ENCODE measurements at places on chromosomes 5 and 9. TPM values are rescaled to one million over a fixed set of nuclear protein-coding genes. Genes with fewer than 3 reads are reported as not detected.

DNA sequence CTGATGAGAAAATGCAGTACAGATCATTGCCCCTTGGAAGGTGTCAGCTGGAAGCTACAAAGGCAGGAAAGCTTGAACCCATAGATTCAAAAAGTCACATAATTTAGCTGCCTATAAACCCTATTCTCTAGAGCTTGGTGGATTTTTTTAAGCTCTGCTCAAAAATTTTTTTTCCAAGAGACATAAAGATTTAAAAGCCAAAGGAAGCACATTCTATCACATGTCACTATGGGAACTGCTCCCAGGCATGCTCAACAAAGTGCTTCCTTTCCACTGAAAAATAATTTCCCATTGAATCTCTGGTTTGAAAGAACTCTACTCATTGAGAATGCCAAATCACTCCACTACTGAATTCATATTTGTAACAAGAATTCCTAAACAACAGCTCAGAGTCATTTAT lies 419.8 kb downstream of the CETN3 start:
- DNase-seq: no peak

DNA sequence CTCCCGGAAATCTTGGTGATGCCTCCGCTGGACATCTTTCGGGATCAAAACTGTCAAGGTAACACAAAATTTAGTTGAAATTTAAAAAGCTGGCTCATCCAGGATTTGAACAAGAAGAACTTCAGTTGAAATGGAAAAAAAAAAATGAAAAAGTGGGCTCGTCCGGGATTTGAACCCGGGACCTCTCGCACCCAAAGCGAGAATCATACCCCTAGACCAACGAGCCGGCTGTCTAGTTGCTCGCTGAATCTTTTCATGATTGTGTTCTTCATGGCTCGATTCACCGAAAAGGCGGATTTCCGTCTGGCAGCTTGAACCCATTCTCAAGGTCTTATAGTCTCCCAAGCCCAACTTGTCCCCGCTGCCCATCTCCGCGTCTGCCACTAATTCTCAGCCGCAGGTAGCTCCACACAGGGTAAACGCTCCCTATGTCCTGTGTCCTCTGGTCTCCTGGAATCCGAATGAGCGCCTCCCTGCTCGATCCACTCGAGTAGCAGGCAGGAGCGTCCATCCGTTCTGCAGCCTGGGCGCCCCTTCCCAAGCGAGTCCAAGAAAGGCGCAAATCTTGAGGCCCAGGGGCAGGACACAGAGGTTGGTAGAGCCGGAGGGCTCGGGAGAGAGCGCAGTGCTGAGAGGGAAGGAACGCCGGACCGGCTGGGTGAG lies 16.2 kb downstream of the TRIM7 start:
- peak; percentile 76 for DNase-seq

SET gene
- total RNA-seq: 608 TPM

DNA sequence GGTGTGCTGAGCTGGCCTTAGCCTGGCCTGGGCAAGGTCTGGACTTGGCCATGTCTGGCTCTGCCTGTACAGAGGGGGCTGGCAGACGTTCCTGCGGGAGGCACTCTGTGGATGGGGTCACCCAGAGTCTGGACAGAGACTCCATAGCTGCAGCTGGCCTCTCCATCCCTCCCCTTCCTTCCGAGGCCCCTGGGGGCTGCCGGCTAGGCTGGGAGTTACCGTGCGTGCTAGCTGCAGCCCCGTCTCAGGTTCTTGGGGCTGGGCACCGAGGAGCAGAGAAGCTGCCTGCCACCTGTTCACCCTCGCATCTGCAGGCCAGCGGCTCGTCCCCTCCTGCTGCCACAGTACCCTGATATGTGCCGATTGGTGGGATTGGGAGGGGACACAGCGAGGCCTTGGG lies 63.4 kb downstream of the RXRA start:
- no peak for DNase-seq

DNA sequence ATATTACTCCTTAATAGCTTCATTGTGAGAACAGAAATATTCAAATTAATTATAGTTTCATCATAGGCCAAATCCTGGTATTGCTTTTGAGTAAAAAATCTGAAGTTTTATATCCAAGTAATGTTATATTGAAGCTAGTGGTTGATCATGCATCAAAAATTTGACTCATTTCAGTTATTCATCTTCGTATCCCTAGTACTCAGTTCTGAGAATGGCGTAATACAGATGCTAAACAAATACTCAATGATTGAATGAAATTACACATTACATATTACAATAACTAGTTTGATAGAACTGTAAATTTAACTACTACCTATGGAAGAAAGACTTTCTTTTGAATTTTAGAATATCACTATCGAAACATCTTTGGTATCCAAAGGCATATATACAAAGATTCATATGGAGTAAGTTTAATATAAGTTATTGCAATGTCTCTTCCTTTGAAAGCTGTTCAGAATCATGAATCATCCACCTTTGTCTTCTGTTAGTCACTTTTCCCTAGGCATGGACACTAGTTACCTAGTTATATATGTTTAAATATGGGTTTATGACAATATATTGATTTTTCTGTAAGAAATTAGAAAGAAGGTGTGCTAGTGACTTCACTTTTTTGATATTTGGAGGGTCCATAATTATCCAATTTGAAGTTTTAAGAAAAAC lies 5.0 kb upstream of the ZNF462 start:
- DNase-seq: no peak

SAXO1 gene
- total RNA-seq: 0.10 TPM

GRCh38 chr5:146560205-146560812 lies 44.3 kb upstream of the GPR151 start:
- peak; percentile 76 for DNase-seq

GRCh38 chr9:72995131-72996024 lies 42.5 kb upstream of the ALDH1A1 start:
- peak; percentile 32 for DNase-seq

NPR3 gene
- 0.52 TPM for total RNA-seq

DNA sequence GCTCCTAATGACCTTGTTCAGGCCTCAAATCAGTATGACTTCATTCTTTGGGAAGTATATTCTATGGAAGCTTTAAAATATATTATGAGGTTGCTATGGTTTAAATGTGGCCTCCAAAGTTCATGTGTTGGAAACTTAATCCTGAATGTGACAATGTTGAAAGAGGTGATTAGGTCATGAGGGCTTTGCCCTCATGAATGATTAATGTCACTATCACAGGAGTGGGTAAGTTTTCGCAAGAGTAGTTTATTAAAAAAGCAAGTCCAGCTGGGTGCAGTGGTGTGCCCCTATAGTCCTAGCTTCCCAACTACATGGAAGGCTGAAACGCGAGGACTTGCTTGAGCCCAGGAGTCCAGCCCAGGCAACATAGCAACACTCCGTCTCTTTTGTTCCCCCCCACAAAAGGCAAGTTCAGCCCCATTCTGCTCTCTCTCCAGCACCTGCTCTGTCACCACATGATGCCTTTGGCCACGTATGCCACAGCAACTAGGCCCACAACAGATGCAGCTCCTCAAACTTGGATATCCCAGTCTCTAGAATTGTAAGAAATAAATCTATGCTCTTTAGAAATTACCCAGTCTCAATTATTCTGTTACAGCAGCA lies 105.3 kb downstream of the SIL1 start:
- DNase-seq: no peak

GRCh38 chr5:93741136-93741811 lies at the start of gene POU5F2:
Gene POU5F2, minus strand, starts transcription at chr5:93741600. Its CDS starts 37 bp downstream, at chr5:93741563.
- no peak for DNase-seq

GRCh38 chr5:69136293-69136692 lies 30.7 kb upstream of the CCNB1 start:
- DNase-seq: no peak

IPO11 gene
- total RNA-seq: 24.5 TPM

SLC6A19 gene
- total RNA-seq: not detected

DNA sequence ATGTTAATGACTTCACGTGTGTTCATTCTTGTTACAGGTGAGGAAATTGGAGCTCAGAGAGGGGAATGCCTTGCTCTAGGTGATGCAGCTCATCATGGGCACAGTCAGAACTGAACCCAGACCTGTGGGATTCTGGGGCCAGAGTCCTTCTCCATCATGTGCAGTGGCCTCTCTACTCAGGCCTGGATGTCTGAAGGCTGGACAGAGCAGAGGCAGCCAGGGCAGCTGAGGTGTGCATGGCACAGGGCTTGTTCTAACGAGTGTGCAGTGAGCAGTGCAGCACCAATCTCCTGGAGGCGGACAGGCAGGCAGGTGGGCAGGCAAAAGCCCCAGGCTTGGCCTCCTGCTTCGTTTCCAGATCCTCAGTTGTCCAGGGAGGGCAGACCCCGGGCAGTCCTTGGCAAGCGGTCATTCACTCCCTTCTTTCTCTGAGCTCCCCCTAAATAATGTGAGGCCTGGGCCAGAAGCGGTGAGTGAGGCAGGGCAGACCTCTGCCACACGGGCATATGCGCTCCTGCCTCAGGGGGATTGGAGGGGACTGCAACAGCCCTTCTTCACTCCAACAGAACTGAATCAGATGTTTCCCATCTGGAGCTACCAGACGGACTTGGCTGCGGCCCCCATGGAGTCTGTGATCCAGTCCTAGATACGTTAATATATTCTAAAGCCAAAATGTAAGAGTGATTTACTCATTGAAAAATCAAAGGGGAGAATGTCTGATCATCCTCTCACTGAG lies 68.7 kb upstream of the FSTL4 start:
- DNase-seq: no peak

- no peak for DNase-seq
Measured at GRCh38 chr5:149775785-149776184, 45.7 kb downstream of the PPARGC1B start.

DNA sequence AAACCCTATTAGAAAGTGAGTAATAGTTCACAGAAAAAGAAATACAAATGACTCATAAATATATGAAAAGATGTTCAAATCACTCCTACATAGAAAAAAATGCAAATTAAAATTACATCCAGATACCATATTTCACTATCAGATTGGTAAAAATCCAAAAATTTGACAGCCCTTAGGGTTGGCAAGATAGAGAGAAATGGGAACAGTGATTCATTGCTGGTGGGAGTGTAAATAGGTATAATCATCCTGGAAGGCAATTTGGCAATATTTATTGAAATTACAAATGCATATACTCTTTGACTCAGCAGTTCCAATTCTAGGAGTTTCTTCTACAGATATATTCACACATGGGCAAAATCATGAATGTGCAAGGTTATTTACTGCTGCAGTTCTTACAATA lies 273.5 kb downstream of the NR2F1-AS1 start:
- DNase-seq: peak; percentile 53
